NCI-H1417 (cell line): ENCODE measurements at places on chromosomes 4 and X.

DNA sequence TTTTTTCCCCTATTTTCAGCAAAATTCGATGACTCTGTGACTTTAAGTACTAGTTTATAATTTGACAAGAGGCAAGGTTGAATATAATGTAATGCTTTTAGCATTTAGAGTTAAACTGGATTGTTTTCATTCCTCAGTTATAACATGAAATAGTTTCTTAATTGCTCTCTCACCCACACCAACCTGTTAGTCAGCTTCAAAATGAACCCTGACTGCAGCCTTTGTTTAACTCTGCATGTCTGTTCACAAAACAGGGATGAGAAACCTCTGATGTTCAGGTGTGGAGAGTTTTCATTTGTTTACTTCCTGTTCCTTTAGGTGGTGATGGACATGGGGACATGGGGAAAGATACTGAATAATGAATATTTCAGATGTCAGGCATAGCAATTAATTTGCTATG, 49.9 kb upstream of the MND1 start:
- peak; percentile 34 for DNase-seq

DNA sequence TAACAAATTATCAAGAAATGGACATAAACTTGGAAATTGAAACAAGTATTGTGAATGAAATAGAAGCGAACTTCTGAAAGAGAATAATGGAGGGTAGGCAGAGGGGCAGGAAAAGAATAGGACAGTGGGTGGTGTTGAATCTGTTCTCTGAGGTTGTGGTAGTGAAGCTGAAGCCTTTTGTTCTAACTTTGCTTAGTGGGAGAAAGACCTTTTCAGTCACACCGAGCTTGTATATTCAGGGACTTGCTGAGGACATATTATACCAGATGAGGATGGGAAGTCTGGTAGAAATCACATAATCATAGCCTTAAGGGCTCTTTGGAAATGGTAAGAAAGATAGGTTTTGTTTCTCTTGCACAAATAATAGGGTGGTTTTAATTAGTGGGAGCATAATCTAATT, 115.4 kb upstream of the NDST4 start:
- no peak for DNase-seq

DNA sequence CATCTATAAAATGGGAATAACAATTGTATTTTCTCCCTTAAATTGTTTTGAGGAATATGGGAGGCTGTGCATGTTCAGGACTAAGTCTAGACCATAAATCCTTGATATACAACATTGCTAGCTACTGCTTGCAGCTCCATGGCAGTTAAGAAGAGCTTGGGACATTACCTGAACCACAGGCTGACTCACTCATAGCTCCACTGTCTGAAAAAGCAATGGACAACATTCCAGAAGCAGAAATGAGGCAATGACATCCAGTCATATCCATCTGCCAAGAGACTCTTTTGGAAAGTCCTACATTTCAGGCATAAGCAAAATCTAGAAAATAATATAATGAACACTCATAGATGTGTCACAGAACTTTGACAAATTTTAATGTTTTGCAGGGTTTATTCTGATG, 167.3 kb upstream of the LEF1 start:
- no peak for DNase-seq

- DNase-seq = no peak
Measured at GRCh38 chr4:116413222-116413621, 672.2 kb downstream of the TRAM1L1 start.

GRCh38 chr4:38284294-38285030, 324.3 kb downstream of the PTTG2 start:
- no peak for DNase-seq

DNA sequence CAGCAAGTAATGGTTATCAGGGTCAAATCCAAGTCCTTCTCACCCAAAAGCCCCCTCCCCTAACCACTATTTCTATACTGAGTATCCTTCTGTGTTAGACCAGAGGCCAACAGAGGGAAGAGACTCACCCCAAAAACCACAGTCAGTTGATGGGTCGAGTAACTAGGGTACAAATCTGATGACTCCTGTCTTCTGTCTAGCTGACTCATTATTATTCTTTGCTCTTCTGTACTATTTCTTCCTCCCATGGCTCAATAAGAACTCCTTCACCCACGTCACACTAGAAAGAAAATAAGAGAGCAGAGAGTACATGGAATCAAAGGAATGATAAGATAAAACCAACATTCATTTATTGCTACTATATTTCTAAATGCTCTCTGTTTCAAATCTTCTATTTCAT, 2.0 kb downstream of the RAB40A start:
- DNase-seq = no peak

DNA sequence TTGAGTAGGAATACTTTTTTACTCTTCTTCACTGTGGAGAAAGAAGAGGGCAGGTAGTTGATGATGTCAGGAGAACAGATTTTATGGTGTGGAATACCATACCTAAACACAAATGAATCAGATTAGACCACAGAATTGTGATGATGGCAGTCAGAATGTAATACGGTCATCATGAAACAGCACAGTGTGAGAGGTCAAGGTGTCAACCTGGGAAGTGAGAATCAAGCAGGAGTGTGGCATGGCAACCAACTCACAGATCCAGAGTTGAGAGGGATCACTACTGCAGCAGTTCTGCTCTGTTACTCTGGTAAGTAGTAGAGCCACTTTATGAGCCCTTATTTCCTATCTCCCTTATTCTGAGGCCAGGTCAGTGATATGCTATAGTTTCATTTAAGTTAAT, 27.7 kb downstream of the METTL14 start:
- no peak for DNase-seq

GRCh38 chrX:12611471-12611870, 179.7 kb upstream of the PRPS2 start:
- no peak for DNase-seq
